ENCODE measurements at places on chromosomes 6 and 20.

DNA sequence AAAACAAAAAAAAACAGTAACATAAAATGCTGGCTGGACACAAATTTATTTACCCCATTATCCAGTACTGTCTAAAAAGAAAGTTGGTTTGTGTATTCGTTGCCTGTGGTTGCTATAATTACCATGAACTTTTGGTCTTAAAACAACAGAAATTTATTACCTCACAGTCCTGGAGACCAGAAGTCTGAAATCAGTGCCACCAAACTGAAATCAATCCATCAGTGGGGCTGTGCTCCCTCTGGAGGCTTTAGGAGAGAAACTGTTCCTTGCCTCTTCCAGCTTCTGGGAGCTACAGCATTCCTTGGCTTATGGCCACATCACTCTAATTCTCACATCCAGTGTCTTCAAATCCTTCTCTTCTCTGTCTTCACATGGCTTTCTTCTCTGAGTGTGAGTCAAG, 79.4 kb downstream of the SNX5 start:
- DNase-seq = no peak

GRCh38 chr6:144155529-144155928, 5.2 kb downstream of the STX11 start:
- no peak for DNase-seq

- DNase-seq = no peak
Observed at GRCh38 chr6:107657755-107658461, 166.2 kb downstream of the SCML4 start.

- DNase-seq = no peak
Observed at GRCh38 chr20:64025101-64025825, 10.7 kb upstream of the C20orf204 start.

GRCh38 chr20:55132523-55132922, 657.1 kb downstream of the DOK5 start:
- DNase-seq = no peak

DNA sequence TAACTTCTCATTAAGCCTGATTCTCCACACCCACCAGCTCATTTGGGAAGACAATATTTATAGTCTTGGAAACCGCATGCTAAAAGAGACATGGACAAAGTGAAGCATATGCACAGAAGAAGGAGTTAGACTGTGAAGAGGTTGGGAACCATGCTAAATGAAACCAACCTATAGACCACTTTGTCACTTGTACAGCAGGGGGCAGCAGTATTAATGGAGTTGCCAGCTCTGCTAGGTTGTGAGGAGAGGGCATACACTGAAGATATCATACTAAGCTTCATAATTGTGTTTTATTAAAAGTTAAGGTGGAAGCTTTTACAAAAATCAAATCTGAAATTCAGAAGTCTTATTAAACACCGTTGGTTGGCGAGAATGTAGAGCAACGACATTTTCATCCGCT, 38.3 kb upstream of the HMGCLL1 start:
- DNase-seq = no peak

GRCh38 chr6:73079611-73079955, 145.7 kb downstream of the KHDC1L start:
- DNase-seq = no peak

DNA sequence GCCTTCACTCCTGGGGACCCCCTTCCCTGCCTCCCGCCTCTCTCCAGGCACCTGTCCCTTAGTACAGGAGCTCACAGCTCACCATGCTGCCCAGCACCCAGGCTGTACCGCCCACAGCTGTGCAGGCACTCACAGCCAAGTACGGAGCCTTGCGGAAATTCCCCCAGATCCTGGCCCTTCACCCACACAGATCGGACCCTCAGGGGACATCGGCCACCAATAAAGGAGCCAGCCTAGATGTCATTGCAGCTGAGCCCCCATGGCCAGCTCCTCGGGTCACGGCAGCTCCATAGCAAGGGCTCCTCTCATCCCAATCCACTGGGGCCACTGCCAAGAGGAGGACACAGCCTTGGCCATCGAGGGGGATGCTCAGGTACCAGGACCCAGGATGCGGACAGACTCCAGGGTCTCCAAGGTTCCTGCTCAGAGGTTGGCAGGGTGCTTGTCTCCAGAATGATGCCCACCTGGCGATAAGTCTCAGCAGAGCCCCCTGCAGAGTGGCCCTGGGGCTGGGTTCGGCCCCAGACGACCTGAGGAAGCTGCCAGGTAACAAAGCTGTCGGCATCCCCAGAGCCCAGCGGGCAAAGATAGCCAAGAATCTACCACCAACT, 82.3 kb downstream of the YTHDF1 start:
- DNase-seq = no peak

- no peak for DNase-seq
Observed at GRCh38 chr6:78308025-78308424, 559.3 kb upstream of the IRAK1BP1 start.

- no peak for DNase-seq
Observed at GRCh38 chr20:50308513-50309279, 118.1 kb downstream of the CEBPB start.

DNA sequence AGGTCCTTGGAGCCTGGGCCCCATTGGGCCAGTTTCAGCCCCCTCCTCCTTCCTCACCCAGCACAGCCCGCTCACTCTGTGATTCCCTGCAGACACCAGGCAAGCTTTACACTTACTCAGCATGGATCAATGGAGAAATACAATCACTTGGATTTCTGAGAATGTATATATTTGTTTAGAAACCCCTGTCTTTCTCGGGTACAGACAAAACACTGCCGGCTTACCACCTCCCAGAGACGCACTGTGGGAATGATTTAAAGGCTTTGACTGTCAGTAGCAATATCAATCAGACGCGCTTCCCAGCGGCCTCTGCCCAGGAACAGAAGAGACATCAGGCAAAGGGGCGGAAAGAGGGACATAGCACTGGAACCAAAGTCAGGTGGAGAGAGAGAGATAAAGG, 186.5 kb downstream of the MAFB start:
- no peak for DNase-seq

DNA sequence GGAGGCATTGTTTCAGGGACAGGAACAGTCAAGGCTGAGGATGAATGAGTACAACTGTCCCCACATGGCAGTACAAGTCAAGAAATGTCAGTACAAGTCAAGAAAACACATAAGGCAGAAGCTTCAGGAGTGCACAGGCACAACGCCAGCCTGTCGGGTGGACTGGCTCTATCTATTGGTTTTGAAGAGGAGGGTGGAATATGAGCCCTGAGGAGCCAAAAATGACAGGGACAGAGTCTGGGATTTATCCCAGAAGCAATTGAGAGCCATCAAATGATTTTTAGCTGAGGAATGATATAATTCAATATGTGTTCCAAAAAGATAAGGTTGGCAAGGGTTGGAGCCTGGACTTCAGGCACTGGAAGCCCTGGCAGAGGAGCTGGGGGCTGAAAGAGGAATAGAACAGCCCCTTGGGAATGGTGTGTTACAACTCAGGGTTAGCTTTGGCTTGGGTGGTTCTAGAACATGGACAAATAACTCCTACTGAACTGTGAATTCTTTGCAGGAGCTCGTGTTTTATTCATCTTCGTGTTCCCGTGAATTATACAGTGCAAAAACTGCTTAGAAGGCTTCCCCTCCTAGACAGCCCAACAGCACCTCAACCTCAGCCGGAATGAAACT, 425.7 kb upstream of the ARID1B start:
- DNase-seq = no peak

DNA sequence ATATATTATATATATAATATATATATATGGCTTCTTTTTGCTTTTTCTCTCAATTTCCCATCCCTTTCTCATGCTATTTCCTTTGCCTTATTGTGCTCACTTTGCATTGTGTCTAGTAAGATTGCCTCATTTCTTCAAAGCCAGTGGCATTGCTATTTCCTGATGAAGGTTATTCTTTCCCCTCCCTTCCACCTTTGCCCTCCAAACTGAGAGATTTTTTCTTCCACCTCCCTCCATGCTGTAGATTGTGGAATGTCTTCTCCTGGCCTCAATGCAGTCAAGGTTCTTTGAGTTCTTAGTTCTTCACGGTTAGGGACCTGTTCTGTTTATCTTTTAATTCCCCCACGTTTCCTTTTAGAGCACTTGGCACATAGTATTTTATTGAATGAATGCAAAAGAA, 17.2 kb downstream of the SH3BGRL2 start:
- DNase-seq = no peak

DNA sequence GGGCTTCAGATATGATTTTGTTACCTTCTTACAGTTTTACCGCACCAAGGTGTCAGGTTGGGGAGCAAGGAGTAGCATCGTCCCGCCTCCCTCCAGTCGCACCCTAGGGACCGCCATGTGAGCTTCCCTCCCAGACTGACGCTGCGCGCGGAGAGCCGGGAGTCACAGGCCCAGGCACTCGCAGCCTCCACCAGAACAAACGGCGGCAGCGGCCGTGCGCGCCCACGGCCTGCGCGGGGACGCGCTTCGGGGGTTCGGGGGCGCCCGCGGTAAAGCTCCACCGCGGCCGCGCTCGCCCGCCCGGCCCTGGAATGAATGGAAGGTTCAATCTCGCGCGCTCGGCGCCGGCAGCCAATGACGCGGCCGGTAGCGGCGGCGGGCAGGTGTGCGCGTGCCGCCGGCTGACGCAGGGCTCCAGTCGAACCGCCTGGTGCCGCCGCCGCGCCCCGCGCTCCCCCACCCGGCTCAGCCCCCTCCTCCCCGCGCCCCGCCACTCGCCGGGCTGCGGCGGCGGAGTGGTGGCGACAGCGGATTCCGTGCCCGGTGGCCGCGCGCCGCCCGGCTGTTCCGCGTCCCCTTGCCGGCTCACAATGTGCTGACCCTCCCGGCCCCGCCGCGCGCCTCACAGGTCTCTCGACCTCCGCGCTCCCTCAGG, 16.5 kb upstream of the LIN28B start:
- DNase-seq = no peak

GRCh38 chr6:56593801-56594318, 48.8 kb downstream of the DST start:
- no peak for DNase-seq

- no peak for DNase-seq
Observed at GRCh38 chr6:150589852-150590251, 9.8 kb upstream of the PLEKHG1 start.

- DNase-seq = no peak
Observed at GRCh38 chr6:91447081-91447480, 860.2 kb upstream of the MAP3K7 start.

GRCh38 chr20:53870426-53871315, 199.7 kb downstream of the BCAS1 start:
- no peak for DNase-seq

DNA sequence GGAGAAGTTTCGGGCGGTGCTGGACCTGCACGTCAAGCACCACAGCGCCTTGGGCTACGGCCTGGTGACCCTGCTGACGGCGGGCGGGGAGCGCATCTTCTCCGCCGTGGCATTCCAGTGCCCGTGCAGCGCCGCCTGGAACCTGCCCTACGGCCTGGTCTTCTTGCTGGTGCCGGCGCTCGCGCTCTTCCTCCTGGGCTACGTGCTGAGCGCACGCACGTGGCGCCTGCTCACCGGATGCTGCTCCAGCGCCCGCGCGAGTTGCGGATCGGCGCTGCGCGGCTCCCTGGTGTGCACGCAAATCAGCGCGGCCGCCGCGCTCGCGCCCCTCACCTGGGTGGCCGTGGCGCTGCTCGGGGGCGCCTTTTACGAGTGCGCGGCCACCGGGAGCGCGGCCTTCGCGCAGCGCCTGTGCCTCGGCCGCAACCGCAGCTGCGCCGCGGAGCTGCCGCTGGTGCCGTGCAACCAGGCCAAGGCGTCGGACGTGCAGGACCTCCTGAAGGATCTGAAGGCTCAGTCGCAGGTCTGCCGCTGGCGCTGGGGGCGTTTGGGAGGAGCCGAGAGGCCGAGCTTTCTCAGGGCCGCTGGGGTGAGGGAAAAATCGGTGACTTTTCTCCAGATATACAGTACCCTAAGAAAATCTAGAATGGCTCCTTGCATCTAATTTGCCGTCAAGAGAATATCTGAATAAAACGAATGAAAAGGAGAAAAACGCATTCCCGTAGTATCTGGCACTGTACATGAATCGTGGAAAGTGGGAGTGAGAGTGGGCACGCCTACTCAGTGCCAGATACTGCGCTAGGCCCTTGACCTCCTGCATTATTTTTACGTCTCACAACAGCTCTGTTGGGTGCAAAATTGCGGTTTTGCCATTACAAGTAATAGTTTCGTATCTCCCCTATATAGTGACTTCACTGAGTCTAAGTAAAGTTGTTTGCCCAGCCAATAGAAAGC, 1.0 kb downstream of the CALHM6 start:
- peak; percentile 34 for DNase-seq

DNA sequence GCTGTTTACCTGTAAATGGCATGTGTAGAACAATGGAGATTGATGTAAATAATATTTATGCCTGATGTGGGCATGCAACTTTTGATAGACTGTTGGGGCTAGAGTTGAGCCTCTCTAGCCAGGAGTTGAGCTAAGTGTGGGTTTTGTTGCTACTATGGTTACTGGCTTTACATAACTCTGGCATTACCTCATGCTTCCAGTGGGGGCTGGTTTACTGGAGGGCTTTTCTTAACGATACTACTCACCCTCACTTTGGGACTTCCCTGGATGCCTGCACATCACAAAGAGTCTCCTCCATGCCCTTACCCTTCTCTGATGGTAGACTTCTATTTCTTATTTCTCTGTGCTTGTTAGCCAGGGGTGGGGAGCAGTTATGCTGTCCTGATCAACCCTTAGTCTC, 524.6 kb upstream of the CDH4 start:
- DNase-seq = no peak

DNA sequence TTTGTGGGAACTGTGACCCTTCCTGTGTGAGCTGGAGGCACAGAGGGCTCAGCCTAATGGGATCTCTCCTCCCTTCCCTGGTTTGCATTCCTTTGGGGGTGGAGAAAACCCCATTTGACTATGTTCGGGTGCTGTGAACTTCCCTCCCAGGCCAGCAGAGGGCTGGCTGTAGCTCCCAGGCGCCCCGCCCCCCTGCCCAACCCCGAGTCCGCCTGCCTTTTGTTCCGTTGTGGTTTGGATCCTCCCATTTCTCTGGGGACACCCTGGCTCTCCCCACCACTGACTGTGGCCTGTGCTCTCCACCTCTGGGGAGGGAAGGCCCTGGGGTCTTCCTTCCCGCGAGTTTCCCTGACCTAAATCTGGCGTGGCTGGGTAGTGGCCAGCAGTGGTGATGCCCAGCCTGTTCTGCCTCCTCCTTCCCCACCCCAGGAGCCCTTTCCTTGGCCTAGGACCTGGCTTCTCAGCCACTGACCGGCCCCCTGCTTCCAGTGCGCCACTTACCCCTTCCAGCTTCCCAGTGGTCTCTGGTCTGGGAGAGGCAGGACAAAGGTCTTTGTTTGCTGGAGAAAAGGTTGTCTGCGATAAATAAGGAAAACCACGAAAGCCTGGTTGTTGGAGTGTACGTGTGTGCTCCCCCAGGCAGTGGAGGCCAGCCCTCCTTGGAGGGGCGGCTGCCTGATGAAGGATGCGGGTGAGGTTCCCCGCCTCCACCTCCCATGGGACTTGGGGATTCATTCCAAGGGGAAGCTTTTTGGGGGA, 4.9 kb downstream of the VEGFA start:
- peak; percentile 23 for DNase-seq

GRCh38 chr6:119231394-119231793, 118.2 kb downstream of the MAN1A1 start:
- no peak for DNase-seq

DNA sequence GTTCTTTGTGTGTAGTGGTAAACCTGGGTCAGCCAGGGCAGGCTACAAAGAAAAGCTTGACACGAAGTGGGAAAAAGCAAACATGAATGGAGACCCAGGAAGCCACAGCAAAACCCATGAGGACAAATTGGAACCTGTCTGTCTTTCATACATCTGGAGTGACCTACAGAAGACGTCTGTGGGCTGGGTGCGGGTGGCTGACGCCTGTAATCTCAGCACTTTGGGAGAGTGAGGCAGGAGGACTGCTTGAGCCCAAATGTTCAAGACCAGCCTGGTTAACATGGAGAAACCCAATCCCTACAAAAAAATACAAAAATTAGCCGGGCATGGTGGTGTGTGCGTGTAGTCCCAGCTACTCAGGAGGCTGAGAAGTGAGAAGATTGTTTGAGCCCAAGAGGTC, 114.8 kb downstream of the PRND start:
- DNase-seq = no peak

Data from activated T-helper 1 cell treated with anti-CD3 and anti-CD28 coated beads, Interleukin-2, amount 50 U/mL, for 16 hours (primary cell).